NCI-H1694 treated with DMSO at 0.1 percent for 48 hours (cell line): ENCODE measurements at places on chromosomes 6 and 20.

GRCh38 chr20:38658879-38659596 is 57.4 kb downstream of the ARHGAP40 start:
- DNase-seq, result no peak

- no peak for DNase-seq
Measured at GRCh38 chr20:48999890-49000870, 45.9 kb upstream of the CSE1L start.

DNA sequence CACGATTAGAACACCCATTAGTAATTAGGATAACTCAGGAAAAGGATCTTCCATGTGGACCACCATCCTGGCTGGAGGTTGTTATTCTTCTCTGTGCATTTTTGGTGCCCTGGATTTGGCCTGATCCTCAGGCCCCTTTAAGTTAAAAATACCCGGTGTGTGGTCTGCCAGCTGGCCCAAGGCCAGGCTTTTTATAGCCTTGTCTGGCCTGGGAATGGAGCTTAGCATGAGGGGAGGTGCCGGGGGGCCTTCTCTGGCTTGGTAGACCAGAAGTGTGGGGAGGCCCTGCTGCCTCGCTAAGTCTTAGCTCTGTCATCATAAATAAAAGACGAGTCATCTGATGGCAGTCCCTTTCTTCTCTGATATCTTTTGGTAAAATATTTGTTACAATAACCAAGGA is 71.4 kb downstream of the ARID1B start:
- DNase-seq, result peak; percentile 31

GRCh38 chr20:19817017-19817416 is 59.0 kb downstream of the RIN2 start:
- DNase-seq, result no peak

DNA sequence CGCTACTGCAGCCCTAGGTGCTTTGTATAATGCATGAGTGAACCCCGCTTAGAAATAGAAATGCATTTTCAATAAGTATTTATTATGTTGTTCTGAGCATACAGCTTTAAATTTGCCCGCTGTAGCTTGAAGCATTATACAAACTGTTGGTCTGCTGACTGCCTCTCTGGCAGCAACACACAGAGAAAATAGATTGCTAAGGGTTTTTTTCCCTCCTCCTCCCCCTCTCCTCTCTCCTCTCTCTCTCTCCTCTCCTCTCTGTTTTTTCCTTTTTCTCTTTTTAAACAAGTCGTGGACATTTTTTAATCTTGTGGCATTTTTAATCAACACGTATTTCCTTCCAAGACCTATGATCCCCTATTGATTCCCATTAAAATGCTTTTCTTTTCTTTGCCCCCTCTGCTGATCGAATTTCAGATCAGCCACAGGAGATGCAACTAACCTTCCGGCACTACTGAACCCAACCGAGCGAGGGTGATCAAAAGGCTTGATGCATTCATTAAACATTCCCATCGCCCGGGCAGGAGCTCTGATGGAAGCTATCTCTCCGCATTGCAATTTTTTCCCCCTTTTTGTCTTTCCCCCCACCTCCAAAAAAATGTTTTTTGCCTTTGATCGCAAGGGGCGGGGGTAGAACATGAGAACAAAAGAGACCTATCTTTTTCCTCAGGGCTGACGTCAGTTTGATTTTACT is 90.7 kb upstream of the ARID1B start:
- DNase-seq, result peak; percentile 88

GRCh38 chr6:110699780-110700179 is 115.5 kb downstream of the CDK19 start:
- DNase-seq, result no peak

DNA sequence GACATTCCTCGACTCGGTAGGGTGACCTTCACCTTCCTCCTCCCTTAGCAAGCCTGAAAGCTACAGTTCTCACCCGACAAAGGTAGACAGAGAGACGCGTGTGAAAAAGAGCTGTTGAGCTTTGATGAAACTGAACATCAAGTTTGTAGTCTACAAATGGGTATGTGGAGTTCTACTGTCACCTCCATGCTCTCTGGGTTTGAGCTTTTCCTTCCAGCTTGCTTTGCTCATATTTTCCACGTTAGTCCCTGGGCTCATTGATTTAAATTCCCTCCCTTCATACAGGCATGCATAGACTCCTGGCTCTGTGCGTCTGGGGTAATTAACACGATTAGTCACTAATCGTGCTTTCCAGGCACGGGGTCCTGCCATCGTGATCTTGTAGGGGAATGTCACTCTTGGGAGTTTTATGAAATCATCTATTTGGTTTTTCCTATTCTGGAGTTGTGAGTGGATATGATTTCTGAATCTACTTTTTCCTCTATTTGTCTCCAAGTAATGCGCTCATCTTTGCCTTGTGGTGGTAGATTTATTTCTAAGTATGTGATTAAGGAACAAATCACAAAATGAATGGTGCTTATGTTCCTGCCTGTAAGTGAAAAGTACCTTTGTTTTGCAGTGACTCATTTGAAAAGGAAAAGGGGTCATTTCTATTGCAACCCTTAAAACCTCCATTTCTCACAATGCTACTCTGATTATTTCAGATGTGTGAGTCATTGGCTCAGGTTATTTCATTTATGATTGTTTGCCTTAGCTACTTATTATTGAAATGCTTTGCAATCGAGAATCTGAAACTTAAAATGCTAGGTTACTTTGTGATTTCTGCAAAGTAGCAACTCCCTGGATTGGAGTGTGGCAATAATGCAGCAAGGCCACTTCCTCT is 154.6 kb downstream of the ZDHHC14 start:
- no peak for DNase-seq

DNA sequence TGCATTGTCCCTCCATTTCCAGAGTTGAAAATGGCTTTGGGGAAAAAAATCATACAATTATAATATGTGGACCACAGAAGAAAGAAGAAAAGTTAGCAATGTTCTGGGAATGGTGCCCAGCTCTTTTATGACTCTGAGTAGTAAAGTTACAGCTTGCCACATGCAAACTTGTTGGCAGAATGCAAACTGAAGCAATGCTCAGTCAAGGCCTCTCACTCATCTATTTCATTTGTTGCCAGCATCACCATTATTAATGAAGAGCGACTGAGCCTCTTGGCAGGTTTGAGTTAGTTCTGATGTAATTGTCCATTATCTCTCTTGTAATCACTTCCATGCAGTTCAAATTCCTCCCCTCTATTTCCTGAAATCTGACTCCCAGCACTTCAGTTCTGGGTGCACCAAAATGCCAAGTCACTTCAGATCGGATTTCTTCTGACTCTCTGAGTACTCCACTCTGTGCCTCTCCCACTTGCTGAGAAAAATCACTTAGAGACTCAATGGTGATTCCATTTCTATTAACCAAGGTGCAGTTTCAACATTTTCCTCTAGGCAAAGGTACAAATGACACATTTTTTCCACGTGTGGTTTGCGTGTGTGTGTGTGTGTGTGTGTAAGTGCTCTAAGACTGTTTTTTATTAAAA is 154.4 kb upstream of the STMND1 start:
- DNase-seq, result no peak

GRCh38 chr6:117200067-117200466 is 65.3 kb upstream of the VGLL2 start:
- no peak for DNase-seq

GRCh38 chr6:125962900-125963497 is 6.4 kb downstream of the HINT3 start:
- no peak for DNase-seq

DNA sequence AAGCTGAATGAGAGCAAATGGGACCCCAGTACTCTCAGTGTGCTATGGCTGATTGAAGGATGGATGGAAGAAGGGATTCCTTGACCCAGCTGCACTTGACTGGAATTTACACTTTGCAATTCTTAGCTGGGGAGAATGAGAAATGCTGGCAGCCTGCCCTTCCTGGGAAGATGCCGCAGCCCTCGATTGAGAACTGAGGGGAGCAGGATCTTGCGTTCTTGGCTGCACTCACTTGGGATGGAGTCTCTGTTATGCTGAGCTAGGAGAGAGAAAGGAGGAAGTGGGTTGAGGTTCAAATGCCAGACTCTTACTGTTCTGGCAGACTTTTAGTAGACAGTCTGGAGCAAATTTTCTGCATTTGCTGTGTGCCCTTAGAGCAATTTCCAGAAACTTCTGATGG is 221.2 kb downstream of the FNDC1 start:
- no peak for DNase-seq

GRCh38 chr6:13384966-13385365 is 56.6 kb upstream of the TBC1D7 start:
- DNase-seq, result no peak

DNA sequence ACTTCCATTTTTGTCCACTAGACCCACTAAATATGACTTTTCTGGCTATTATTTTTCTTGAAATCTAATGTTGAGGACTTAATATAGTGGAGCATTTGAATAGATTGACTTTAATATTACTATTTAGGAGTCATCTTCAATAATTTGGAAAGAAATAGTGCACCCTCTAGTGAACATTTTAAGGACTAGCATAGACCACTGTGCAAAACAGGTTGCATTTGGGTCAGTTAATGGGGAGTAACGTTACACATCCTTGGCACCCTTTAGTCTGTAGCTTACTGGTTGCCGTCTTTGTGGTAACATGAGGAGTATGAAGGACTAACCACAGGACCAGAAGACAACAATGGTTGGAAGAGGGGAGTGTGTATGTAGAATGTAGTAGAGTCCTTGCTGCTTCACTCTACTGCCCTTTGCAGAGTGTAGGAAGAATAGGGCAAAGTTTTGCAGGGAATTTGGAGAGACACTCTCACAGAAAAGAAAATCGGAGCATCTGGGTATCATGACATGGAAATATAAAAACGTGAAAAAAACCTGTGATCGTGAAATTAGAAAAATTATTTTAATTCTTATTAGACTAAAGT is 25.2 kb downstream of the RFPL4B start:
- DNase-seq, result peak; percentile 46

DNA sequence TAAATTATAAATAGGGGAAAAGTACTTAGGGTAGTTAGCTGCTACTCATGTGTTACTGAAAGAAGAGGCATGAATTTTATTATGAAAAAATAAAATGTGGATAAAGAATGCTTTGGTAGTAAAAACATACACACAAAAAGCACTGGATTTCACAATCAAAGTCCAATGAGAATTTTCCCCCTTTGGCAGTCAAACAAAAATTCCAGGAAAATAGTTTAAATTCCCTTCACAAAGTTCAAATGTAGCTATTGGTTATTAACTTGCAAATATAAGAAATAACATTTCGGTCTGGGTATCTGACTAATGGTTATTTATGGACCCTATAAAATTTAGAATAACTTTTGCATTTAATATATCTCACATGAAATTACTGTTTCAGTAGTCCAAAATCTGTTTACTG is 210.4 kb downstream of the FOXC1 start:
- DNase-seq, result no peak

- no peak for DNase-seq
Measured at GRCh38 chr6:40172272-40172671, 238.0 kb upstream of the MOCS1 start.

GRCh38 chr6:103784117-103784516 is 1075.6 kb downstream of the HACE1 start:
- no peak for DNase-seq

DNA sequence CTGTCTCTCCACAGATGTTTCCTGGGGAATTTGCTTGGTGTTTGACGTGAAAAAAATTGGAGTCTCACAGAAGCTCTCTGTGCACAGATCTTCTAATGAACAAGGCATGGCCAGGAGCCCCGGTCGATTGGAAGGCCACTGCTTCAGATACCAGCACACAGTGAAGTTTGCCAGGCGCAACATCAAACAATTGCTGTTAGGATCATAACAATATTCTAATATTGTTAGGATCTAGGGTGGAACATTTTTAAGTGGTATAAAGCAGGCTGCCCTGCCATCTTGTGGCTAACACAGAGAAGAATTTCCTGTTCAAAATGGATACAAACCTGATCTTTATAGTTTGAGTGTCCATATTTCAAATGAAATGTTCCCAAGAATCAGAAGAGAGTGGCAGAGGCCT is 64.1 kb downstream of the C6orf118 start:
- DNase-seq, result no peak

- no peak for DNase-seq
Measured at GRCh38 chr6:26457264-26457805, 420 bp upstream of the BTN2A1 start.

GRCh38 chr6:111541026-111541681 is 58.1 kb upstream of the REV3L start:
- no peak for DNase-seq

DNA sequence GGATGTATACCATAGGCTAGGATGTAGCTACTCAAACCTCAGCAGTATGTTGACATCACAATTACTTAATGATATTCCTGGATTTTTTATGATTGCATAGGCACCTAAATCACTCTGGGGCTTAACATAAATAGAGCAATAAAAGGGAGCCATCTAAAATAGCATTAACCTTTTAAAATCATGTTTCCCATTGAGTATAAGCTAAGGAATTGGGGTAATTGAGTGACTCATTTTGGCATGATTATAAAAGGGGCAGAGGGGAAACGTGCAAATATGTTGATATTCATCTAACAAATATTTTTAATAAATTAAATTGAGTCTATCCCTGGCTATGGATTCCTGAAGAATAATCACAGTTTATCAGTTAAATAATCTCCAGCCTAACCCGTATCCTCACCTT is 74.0 kb upstream of the ADGRF1 start:
- no peak for DNase-seq

DNA sequence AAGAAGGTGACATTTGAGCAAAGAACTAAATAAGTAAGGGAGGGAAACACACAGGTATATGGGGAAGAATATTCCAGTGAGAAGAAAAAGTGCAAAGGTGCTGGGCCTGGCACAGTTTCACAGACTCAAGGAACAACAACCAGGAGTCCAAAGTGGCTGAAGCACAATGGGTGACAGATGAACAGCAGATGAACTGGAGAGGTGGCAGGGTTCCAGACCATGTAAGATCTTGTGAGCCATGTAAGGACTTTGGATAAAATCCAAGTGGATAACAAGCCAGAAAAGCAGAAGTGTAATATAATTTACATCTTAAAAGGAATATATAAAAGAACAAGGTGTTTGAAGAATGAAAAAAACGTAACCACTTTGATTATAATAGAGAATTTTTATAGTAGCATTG is 87.9 kb downstream of the MMS22L start:
- peak; percentile 16 for DNase-seq

DNA sequence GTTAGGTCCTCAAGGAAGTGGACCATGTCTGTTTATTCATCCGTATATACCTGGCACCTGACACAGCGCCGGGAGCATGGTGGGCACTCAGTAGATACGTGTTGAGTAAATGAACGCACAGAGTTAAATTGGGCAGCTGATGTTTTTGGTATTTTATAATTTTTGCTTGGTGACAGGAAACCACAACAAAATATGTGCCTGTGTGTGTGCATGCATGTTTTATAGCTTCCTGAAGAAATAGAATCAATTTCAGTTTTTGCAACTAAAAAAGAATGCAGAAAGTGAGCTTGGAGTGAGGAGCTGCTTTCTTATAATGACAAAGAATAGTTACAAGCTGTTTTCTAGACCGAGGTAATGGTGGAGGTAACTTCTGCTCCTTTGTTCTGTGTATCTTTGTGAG is 91.4 kb downstream of the PLCB4 start:
- DNase-seq, result no peak
